Aortic smooth muscle cell (primary cell): ENCODE measurements at places on chromosomes 11 and 22. TPM values are rescaled to one million over a fixed set of nuclear protein-coding genes. Genes with fewer than 3 reads are reported as not detected.

Gene MS4A14
- total RNA-seq = not detected in 2 replicates

Gene FAM180B
- total RNA-seq = not detected in 2 replicates

Gene VPREB1
- total RNA-seq = not detected in 2 replicates

Gene BIK
- total RNA-seq = not detected in 2 replicates

Gene ART5
- not detected in 2 replicates for total RNA-seq

Gene TMEM45B
- total RNA-seq = 0.13 TPM in 1 of 2 replicates, not detected in the other

Gene KLHL35
- 3.9 and 4.5 TPM in 2 replicates for total RNA-seq

Gene BCO2
- 1.1 and 1.2 TPM in 2 replicates for total RNA-seq

Gene TMEM121B
- under 0.01 TPM in 2 replicates for total RNA-seq

Gene LRRN4CL
- total RNA-seq = 3.3 and 3.4 TPM in 2 replicates

Gene XKR3
- 0.06 TPM in 1 of 2 replicates, not detected in the other for total RNA-seq

Gene HEPHL1
- not detected in 2 replicates for total RNA-seq

Gene OTOG
- not detected in 2 replicates for total RNA-seq

Gene GSTT2
- total RNA-seq = not detected in 2 replicates

Gene GPR137
- total RNA-seq = 6.3 and 7.6 TPM in 2 replicates

Gene MYO18B
- total RNA-seq = 1.2 and 11.1 TPM in 2 replicates

Gene LIF
- 13.5 and 49.1 TPM in 2 replicates for total RNA-seq

Gene SLC22A25
- total RNA-seq = not detected in 2 replicates

Gene OR52E6
- total RNA-seq = not detected in 2 replicates

Gene LMO2
- 92.6 and 152 TPM in 2 replicates for total RNA-seq

Gene CRELD2
- 64.8 and 105 TPM in 2 replicates for total RNA-seq

Gene C11orf87
- under 0.01 TPM in 1 of 2 replicates, not detected in the other for total RNA-seq

Gene CYTH4
- 0.06 and 0.40 TPM in 2 replicates for total RNA-seq

Gene GCAT
- total RNA-seq = 27.2 and 28.8 TPM in 2 replicates

Gene ARHGAP20
- total RNA-seq = 6.5 and 9.0 TPM in 2 replicates

Gene SCGB1C1
- total RNA-seq = not detected in 2 replicates

Gene MUC2
- not detected in 2 replicates for total RNA-seq

Gene IGSF22
- total RNA-seq = 0.26 TPM in 1 of 2 replicates, not detected in the other

Gene DUSP8
- 0.40 and 0.62 TPM in 2 replicates for total RNA-seq

Gene GALNT18
- 2.5 and 4.0 TPM in 2 replicates for total RNA-seq

Gene LRRC4C
- 0.40 and 2.2 TPM in 2 replicates for total RNA-seq

Gene PANX3
- total RNA-seq = not detected in 2 replicates

Gene MS4A6E
- not detected in 2 replicates for total RNA-seq

Gene SEPTIN3
- total RNA-seq = not detected in 2 replicates

Gene TBX1
- 0.12 and 0.13 TPM in 2 replicates for total RNA-seq

Gene CHRM4
- 0.13 TPM in 1 of 2 replicates, not detected in the other for total RNA-seq

Gene NLRP6
- not detected in 2 replicates for total RNA-seq
